ENCODE measurements at places on chromosomes 4 and X.

DNA sequence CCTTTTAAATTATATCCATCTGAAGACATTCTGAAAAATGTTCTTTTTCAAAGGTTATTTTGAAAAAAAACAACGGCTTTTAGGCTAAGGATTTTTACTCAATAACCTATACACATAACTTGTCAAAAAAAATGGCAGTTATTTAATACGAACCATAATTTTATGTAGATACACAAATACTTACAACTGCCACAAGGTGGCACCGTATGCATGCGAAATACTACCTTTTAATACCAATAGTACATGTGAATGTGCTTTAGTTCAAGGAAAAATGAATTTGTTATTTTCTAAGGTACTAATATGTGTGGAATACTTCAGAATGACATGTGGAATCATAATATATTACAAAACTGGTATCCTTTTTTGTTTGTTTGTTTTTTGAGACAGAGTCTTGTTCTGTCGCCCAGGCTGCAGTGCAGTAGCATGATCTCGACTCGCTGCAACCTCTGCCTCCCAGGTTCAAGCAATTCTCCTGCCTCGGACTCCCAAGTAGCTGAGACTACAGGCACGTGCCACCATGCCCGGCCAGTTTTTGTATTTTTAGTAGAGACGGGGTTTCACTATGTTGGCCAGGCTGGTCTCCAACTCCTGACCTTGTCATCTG lies 4.6 kb upstream of the MAD2L1 start:
- no peak for DNase-seq

- peak; percentile 40 for DNase-seq
Measured at GRCh38 chrX:53714580-53715345, 28.2 kb upstream of the HUWE1 start.

GRCh38 chr4:4990857-4991540 lies 28.3 kb downstream of the CYTL1 start:
- DNase-seq = no peak

DNA sequence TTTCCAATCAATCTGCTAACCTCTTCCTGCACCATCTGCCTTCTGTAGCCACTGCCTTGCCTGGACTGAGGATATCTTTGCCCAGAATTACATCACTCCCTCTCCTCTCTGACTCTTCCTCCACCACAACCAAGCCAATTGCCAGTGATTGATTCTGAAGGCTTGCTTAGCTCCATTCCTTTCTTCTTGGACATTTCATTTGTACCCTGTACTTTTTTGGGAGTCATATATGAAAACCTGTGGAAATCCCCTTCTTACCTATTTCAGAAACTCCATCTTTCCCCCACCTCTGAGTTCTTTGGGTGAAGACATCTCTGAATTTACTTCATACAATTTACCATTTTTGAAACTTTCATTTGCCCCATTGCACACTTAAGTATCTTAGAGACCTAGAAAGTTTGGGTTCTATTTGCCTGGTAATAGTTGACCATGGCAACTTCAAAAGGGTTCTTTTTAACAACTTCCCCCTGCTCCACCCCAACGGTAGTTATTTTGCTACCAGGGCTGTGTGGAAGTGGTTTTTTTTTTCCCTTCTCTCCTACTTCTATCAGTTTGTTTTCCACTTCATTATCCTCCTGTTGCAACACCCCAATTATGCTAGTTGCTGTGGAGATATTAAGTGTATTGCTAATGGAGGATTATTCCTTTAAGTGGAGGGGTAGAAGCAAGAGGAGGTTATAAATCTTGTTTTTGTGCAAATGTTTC lies 14.3 kb downstream of the SGMS2 start:
- no peak for DNase-seq

DNA sequence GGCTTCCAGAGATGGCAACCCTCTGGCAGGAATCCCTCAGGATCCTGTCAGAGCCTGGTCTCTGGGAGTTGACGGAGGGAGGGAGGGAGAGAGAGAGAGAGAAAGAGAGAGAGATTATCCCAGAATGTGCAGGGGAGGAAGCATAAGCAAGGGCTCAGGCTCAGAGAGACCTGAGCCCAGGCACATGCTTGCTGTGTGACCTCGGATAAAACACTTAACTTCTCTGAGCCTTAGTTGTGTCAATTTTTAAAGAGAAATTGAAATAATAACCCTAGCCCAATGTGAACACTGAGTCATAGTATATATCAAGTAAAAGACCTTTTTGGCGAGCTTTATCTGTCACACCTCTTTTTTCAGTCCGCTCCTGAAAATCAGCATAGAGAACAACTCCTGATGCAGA lies 473 bp upstream of the USP51 start:
- DNase-seq = no peak

- no peak for DNase-seq
Measured at GRCh38 chr4:162010362-162010761, 153.4 kb downstream of the FSTL5 start.

DNA sequence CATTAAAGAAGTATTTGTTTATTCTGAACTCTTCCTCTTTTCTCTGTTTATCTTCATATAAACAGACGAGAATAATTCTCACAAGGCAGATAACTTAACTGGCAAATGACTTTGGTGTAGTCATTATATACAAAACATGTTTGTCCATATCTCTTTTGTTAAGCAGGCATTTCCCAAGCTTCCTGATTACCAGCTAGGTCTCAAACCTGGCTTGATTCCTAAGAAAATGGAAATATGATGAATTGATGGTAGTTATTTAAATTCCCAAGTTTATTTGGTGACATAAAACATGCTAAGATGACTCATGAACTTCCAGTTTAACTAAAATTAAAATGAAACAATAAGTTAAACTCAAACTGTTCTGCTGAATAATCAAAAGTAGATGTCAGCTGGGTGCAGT lies 96.8 kb downstream of the ARSJ start:
- DNase-seq = no peak

DNA sequence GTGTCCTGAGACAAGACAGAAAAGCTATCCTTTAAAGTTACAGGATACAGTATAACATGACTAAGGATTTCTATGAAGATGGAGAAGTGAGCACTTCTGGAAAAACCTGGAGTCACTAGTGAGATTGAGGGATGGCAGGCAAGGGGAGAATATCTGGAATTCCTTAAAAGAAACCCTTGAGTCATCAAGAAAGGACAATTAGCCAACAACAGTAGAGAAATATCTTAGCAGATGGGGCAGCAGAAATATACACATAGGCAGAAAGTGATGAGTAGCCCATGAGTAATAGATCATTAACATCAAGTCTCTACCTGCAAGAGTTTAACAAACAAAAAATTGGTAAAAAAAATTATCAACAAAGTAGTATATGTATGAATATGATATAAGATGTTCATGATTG lies 858.8 kb upstream of the FRG1 start:
- DNase-seq = no peak

DNA sequence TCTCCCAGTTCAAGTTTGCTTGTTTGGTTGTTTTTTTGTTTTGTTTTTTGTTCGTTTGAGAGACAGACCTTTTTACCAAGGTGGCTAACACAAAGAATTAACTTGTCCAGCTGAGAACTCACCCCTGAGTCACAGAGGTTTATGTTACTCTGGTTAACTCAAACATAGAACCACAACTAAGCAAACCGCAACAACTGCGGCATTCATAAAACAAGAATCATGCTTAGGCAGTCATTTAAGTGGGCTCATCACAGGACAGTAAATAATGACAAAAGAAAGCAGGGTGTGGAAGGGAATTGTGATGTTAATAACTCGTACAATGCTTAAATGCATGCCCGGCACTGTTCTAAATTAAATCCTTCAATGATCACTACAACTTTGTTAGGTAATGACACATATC lies 24.7 kb upstream of the IL13RA1 start:
- no peak for DNase-seq

GRCh38 chr4:181224852-181225251 lies 1018.4 kb upstream of the TENM3 start:
- DNase-seq = no peak

DNA sequence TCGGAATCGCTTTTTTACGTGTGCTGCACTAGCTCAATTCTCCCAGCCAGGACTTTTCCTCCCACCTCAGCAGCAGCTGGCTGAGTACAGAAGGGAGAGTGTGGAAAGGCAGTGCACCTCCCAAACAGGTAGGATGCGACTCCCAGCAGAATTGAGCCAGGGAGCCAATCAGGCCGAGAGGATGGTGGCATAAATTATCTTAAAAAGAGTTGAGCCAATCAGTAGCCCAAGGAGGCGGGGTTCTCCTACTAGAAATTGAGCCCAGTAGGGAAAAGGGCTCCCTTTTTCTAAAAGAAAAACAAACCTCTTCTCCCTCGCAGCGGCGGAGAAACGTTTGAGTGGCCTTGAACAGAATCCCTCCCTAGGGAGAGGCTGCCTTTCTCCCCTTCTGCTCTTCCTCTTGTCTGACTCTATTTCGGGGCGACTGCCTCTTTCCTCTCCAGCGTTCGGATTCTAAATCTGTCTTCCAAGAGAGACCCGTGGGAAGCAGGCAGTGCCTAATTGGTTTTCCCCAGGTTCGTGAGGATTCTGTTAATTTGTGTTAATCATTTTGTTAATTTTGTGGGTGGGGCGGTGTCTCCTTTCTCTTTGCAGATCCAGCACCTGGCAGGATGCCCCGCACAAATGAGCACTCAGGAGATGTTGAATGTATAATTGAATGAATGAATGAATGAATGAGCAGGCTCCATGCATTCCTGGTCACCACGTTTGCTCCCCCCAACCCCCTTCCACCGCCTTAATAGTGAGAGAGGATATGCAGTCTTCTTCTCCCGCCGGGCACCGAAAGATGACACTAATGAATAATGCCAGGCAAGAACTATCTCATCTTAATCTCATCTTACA lies at the start of gene GABRG1:
Gene GABRG1 (minus strand): TSS at position 142 of the 843 bp plus-strand sequence. CDS start 141 bp downstream, at position 1.
- no peak for DNase-seq

GRCh38 chr4:1219566-1219950 lies 29.4 kb downstream of the CTBP1 start:
- no peak for DNase-seq

DNA sequence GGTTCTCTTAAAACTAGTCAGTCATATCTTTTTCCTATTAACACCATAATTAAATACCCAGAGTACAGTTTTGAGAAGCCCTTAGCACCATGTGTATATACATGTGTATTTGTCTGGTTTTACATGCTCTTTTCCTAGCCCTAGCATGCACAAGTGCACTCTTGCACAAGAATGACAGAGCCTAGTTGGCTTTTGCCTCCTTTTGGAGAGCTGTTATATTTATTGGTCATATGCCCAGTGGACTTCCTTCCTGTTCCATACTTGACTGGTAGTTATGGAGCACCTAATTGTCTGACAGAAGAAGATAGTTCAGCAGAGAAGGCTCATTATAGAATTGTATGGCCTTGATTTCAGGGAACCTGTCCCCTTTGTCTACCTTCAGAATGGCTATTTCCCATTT lies 155.6 kb downstream of the ARX start:
- no peak for DNase-seq

- no peak for DNase-seq
Measured at GRCh38 chr4:53981066-53981465, 83.3 kb downstream of the CHIC2 start.

- DNase-seq = no peak
Measured at GRCh38 chr4:23091711-23092110, 399.0 kb downstream of the GBA3 start.

DNA sequence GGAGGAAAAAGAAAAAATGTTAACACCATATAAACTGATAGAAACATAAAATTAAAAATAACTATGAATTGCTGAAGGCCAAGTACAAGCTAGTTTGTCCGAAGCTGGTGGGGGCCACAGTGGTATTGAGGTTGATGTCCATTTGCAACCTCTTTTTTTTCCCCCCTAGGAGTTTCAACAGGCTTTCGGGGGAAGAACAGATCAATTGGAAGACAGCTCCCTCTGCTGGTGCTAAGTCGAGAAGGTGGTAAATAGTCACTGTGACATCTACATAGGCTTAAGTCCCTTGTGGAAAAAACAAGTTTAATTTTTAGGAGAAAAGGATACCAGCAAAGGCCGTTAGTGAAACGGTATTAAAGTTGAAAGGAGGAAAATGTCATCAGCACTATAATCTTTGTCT lies 115.7 kb upstream of the ZXDA start:
- DNase-seq = no peak

DNA sequence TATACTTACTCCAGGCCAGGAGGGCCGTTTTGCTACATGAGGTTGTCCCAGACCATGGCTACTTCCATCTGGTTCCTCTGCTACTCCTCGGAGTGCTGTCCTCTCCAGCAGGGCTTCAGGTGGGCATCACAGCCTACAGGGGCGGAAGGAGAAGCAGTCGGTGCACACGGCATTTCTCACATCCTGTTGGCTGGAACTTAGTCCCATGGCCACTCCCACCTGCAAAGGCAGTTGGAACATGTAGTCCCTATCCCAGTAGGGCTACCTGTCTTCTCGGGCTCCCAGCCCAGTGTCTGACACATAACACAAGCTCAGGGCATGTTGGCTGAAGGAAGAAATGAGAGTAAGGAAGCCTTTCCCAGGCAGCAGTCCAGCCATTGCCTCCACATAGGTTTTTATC lies 7.7 kb upstream of the STK32B start:
- no peak for DNase-seq

- no peak for DNase-seq
Measured at GRCh38 chr4:4328840-4329239, 38.8 kb downstream of the ZBTB49 start.

DNA sequence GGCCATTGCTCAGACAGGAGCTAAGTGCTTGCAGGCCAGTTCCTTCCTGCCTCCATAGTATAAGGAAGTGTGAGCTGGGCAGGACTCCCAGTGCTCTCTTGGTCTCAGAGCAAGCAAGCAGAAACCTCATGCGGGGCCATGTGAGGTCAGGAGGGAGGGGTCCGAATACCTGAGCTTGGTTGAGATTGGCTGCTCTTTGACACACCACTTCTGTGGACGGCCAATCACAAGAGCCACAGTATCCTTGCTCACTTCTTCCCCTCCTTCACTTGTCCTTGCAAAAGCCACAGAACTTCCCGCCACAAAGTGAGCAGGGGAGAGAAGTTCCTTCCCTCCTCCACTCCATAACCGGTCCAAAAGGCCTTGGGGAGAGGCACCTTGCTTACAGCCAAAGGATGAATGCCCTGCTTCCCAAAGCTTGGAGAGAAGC lies 56.7 kb downstream of the PRPS1 start:
- no peak for DNase-seq

GRCh38 chr4:74166818-74167217 lies 8.9 kb downstream of the MTHFD2L start:
- DNase-seq = no peak

DNA sequence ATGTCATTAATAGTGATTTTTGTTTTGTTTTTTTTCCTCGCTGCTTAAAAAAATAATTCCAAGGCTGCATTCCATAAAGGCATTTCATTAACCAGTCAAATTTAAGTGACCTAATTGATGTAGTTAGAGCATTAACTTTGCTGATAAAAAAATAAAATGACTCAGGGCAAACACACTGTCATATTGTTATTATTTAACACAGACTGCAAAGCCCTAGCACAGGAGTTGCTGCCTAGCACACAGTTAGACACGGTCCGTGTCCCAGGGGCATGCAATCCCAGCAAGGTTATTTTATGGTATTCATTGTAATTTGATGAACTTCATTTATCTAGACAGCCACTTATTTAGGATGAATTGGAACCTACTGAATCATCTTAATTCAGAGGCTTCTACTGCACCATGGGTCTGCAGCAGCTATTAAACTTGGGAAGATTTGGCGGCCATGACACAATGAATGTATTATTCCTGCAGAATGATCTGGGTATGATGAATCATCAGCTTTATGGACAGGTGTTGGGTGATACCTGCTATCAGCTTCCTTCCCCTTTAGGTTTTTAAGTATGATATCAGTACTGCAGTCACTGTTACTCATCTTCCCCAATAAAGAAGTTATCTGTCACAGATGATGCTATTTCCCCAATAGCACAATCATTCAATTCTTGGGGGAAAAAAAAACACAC lies 182.7 kb downstream of the PPARGC1A start:
- no peak for DNase-seq

- no peak for DNase-seq
Measured at GRCh38 chrX:39682778-39683177, 415.0 kb downstream of the BCOR start.

All from effector memory CD4-positive, alpha-beta T cell (primary cell).